NK-92 treated with Interleukin-12 subunit alpha and Interleukin-12 subunit beta, amount 100 ng/mL, for 24 hours (cell line): ENCODE measurements at places on chromosomes 1 and 21.

- no peak for DNase-seq
Observed at GRCh38 chr1:177928194-177928593, 41.7 kb downstream of the SEC16B start.

DNA sequence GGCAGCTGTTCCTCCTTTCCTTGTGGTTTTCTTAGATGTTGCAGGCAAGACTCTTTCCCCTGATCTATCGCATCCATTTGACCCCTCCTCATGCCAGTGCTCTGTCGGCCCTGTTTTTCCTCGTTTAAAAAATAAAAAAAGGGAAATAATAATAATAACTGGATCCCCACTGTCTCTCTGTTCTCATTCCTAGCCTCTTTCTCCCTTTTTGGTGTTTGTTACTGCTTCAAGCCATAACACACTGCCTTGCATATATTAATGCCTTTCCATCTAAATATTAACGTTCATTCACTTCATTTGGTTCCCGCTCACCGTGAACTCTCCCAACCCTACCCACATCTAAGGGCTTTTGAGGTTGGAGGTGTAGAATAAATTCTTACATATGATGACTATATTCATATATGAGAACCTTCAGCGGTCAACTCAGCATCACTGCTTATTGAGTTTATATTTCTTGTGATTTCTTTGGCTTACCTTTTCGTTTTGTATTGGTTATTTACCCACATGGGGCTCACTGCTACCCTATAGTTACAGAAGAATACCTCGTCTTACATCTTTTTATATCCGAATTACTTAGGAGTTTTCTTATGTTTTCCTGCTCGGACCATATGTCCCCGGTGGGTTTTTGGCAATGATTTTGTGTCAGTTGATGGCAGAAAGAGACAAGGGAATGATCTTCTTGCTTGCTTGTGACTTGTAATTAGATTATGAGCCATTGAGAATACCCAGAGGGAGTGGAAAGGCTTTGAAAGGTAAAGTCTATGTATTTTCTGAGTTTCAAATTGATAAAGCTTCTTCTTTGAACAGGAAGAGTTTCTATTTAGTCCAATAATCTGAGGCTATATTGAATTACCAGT is 805 bp downstream of the ATG4C start:
- no peak for DNase-seq

DNA sequence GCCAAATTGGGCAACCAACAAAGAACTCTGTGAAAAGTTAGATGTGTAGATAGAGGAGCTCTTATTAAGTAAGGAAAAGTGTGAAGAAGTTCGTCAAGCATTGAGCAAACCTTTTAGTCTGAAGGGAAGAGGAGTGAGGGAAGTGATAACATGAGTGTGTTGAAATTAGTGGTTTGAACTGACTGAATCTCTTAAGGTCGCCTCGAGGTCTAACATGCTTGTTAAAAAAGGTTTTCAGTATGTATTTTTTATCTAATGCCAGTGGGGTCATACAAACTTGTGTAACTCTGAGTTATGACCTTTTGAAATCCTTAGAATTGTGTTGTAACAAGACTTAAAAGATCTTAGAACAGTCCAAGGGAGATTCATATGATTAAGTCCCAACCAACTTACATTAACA is 34.1 kb downstream of the SOAT1 start:
- DNase-seq: no peak

DNA sequence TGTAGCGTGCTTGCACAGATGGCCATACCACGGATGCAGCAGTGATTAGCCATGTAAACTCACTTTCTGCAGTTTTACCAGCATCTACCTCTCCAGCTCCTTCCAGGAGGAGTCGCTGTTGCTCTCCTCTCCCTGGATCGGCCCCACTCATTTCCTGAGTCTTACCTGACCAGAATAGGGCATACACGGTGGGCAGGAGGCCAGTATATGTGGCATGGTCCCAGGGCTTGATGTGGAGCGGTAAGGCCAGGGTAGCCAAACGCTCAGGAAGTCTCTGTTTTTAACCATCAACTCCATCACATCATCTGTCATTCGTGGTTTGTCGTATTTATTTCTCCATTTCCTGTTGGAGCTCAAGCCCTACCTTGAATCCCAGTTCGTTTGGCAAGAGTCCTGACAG is 163.4 kb upstream of the USP24 start:
- DNase-seq: no peak

- DNase-seq: no peak
Observed at GRCh38 chr1:223700942-223701637, 11.2 kb upstream of the CAPN2 start.

GRCh38 chr21:26570203-26570602 is 2.9 kb downstream of the CYYR1 start:
- no peak for DNase-seq

- no peak for DNase-seq
Observed at GRCh38 chr21:39051588-39051949, 131.7 kb downstream of the PSMG1 start.
